ENCODE measurements at places on chromosomes 16 and 17. TPM values are rescaled to one million over a fixed set of nuclear protein-coding genes. Genes with fewer than 3 reads are reported as not detected.

Gene KRTAP2-3
- not detected for total RNA-seq

GRCh38 chr17:82780195-82780594 is 28.3 kb downstream of the TBCD start:
- no peak for DNase-seq

GRCh38 chr17:2701161-2701995 is 10.2 kb downstream of the CLUH start:
- no peak for DNase-seq

GRCh38 chr16:2022723-2023091 is 3.1 kb downstream of the NPW start:
- no peak for DNase-seq

- peak; percentile 93 for DNase-seq
These were observed at the start of gene KCNJ2 for GRCh38 chr17:70168977-70169708. Gene KCNJ2, plus strand, starts transcription at chr17:70169532. Its CDS starts 5,508 bp downstream, at chr17:70175040.
